ENCODE measurements at places on chromosomes 16 and 17.

DNA sequence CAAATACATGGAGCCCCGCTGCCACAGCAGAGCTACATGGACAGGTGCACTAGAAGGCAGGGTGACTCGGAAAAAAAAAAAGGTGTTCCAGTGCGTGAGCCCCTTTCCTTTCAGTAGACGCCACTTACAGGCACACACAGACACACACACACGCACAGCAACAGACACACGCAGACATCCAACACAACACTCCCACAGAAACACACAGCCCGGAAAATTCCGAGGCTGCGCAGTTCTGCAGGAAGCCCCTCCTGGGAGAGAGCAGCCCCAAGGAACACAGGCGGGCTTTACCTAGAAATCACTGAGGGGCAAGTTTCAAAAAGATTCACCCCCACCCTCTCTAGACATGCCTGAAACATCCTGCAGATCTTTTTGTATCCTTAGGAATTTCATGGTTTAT is 136.0 kb upstream of the WSB1 start:
- no peak for DNase-seq

DNA sequence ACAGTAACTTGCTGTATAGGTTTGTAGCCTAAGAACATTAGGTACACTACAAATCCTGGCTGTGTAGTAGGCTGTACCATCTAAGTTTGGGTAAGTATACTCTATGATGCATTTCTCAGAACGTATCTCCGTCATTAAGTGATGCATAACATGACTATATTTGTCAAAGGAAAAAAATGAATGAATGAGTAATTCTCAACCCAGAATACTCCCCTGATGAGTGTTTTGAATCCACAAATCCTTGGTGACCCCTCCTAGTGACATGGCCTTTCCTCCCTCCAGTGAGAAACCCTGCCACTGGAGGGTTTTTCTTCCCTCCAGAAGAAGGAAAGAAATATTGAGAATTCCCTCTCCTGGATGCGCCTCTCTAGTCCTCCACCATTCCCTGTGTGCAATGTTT is 24.0 kb upstream of the SALL1 start:
- DNase-seq: no peak

- DNase-seq: no peak
These were observed 10.8 kb downstream of the C16orf90 start for GRCh38 chr16:3484318-3485096.

- no peak for DNase-seq
These were observed 2.2 kb downstream of the TFAP4 start for GRCh38 chr16:4270595-4270994.

DNA sequence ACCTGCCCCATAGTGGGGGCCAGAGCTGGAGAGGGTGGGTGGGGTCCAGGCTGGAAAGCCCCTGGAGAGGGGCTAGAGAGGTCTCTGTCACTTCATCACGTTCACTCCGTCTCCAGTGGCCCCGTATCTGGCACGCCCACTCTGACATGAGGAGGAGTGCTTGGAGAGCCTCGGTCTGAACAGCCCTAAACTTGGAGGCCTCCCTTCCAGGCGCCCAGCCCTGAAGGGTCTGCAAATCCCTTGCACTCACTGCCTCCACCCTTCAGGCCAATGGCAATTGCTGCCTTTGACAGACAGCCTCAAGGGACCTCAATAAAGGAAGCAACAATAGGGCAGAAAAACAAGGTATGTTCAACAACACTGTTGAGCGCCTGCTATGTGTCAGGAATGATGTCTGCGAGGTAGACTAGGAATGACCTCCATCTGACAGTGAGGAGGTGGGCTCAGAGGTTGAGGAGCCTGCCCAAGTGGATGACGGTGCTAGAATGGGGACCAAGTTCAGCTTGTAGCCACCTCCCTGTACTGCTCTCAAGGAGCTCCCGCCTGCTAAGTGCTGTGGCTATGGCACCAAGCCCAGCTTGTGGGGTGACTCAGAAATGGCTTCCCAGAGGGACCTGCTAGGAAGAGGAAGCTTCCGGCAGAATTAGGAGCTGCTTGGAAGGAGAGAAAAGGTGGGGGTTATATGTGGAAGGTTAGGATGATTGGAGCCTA is 2.9 kb upstream of the EPX start:
- no peak for DNase-seq

GRCh38 chr16:85428168-85428898 is 184.8 kb upstream of the GSE1 start:
- DNase-seq: peak; percentile 67

GRCh38 chr16:77470851-77471250 is 36.0 kb upstream of the ADAMTS18 start:
- DNase-seq: no peak

GRCh38 chr17:16086957-16087356 is 87.3 kb downstream of the TTC19 start:
- no peak for DNase-seq

DNA sequence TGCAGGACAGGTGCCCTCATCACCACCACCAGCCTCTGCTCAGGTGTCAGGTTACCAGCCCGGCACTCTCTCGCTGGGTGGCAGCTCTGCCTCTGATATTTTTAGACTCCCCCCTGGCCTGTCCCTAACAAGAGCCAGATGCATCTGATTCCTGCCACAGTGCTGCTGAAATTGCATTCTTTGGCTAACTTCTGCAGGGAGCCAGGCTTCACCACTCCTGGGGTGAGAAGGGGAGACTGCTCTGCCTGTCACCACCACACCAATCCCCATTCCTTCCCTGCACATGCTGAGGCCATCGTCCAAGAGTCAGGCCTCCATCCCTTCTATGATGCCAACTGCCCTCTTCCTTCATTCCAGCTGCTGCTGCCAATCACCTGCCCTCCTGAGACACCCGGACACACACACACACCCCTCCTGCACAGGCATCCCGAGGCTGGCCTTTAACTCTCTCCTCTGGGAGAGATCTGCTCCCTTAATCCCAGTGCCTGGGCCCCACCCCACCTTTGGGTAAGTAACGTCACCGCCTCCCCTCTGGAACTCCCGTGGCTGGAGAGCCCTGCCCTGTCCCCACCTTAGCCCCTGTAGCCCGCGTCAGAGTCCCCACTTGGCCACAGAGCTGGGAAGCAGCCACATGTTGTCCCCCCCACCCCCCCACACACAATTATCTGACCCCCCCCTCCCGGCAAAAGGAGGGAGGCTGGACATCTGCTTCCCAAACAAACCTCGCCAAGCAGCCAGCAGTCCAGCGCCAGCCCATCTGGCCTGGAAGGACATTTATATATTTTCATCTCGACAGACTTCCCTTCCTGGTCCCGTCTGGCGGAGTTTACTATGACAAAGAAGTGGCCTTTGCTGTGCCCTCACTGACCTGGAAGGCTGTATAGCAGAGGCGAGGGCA is 2.8 kb downstream of the EMP2 start:
- no peak for DNase-seq

DNA sequence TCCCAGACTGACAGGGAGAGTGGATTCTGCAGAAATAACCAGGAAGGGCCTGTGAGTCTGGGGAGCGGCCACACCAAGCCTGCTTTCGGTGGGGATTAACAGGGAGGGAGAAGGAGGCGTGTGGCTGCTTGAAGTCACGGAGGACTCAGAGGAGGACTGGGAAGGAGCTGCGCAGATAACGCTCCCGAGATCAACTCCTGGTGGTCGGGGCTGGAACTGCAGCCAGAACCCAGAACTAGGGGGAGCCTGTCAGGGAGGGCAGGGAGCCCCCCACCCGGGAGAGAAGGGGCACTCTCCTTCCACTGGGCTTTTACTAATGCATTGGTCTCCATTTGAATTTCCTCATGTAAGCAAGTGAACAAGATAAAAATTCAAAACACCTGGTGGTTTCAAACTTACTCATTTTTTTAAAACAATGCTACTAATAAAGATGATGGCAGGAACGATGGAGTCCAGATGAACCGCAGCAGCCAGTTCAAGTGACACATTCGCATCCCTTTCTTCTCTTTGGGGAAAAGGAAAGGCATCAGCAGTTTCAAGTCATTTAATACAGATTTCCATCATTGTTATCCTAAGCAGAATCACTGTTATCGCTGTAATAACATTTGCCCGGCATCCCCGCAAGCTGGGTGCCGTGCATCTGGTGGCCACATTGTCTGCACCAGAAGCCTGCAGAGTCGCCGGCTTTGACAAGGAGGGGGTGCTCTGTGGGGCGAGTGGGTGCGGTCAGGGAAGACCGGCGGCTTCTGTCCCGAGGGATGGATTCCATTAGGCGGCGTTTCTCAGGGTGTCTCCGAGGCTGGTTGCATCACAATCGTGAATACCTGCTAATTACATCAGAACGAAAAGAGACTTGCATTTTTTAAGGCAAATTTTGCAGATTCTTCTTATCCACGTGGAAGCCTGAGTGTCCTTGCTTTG is 183.0 kb downstream of the FOXL1 start:
- peak; percentile 48 for DNase-seq

DNA sequence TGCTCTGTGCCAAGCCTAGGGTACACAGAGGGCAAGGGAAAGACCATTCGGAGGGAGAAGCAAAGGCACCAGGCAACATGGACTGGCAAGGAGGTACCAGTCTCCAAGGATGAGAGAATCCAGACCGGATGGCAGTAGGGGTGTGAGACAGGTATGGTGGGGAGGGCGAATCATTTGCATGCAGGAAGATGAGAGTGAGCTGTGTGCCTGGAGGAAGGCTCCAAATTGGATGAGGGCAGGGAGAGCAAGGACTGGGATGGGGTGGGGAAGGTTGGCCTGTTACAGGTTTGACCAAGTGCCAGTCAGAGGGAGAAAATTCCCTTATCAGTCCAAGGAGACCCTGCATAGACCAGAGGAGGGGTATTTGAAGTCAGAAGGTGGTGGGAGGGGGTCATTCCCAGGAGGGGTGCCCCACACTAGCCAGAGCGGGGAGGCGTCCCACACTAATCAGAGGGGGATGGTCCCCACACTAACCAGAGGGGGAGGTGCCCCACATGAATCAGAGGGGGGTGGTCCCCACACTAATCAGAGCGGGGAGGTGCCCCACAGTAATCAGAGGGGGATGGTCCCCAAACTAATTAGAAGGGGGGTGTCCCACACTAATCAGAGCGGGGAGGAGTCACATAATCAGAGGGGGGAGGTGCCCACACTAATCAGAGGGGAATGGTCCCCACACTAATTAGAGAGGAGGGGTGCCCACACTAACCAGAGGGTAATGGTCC is 737 bp downstream of the CANT1 start:
- no peak for DNase-seq

DNA sequence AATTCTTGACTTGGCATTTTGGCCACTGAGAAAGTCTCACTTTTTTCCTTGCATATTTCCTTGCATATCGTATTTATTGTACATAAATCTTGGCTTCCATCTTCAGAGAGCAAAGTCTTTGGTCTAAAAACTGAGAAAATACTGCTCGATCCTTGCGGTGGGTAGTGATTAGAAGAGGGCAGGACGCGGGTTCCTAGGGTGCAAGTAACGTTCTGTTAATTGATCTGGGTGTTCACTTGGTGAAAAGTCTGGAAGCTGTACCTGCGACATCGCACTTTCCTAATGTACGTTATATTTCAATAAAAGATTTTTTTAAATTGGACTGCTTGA is 758 bp upstream of the UBALD2 start:
- DNase-seq: no peak

GRCh38 chr16:87066133-87067002 is 250.8 kb downstream of the C16orf95 start:
- no peak for DNase-seq

DNA sequence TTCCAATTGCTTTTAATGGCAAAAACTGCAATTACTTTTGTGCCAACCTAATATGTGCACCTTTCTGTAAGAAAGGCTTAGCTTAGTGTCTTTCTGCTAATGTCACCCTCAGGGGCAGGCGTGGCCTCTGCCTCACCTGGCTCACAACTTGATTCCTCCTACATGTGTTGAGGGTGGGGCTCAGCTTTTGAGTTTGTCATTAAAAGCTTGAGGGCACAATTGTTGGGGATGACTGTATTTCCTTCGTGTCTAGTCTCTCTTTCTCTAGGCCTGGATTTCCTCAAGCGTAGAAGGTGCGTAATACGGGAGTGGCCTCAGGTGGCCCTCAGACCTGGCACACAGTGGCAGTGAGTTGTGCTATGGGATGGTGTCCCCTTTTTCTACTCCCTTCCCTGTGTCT is 94.4 kb downstream of the CLEC16A start:
- DNase-seq: no peak

DNA sequence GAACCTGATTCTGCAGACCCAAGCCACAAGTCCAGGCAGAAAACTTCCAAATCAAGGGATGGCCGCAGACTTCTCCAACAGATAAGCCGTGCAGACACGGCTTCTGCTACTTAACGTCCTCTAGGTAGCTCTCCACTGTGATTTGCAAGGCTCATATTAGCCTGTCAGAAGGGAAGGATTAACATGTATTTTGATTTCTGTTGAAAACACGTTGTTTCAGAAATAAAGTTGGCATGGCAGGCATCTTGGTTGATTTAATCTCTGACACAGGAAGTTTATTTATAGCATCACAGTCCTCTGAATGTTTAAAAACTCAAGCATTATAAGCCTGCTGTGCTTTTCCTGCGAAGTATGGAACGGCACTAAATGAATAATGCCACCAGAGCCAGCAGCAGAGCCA is 166.8 kb upstream of the TOX3 start:
- DNase-seq: no peak

Data from DND-41 (cell line).